ENCODE measurements at places on chromosomes 2 and 18.

GRCh38 chr2:207257251-207258250 lies 91.8 kb upstream of the KLF7 start:
- DNase-seq: peak; percentile 51

DNA sequence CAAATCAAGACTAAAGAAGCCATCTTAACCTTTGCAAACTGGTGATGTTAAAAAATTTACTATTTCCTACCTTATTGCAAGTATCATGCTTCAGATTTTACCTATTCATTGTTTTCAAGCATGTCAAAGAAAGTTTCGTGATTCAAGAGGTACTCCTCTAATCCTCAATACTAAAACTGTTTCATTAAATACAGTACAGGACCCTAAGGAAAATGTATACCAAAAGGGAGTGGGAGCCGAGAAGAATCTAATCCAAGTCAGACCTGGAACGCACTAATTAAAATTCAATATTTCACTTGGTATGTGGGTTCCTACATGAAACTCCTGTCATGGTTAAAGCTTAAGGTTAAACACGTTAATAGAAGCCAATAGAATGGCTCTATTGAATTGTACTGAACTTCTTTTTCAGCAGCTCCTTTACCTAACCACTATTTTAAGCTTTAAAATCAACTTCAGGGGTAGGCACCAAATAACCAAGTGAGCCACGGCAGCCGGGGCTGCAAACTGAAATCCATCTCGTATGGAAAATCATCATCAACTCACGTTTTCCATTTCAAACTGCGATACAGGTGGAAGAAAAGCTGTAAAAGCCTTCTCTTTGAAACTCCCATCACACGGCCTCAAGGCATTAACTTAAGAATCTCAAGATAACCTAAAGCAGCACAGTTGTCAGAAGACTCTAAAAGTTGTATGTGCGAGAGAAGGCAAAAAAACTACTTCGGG lies 188.8 kb downstream of the ZEB2 start:
- DNase-seq: no peak

- DNase-seq: no peak
Observed at GRCh38 chr2:236215196-236215595, 47.0 kb upstream of the GBX2 start.

DNA sequence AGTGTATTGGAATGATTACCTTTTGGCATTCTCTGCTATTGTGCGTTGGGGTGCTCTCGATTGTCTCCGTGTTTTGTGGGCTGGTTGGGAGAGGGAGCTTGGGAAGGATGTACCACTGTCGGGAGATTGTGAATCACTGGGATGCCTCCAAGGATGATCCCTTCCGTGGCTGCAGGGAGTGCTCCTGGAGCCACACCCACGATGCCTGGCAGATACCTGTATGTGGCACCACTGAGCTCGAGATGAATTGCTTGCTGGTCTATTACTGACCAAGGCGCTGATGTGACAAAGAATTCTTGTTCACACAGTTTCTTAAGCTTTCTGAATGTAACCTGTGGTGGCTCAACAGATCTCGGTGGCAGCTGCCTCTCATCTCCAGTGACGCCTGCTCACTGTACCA lies 159.7 kb upstream of the LHCGR start:
- DNase-seq: no peak

- DNase-seq: no peak
Observed at GRCh38 chr2:195619590-195619989, 37.4 kb upstream of the SLC39A10 start.

DNA sequence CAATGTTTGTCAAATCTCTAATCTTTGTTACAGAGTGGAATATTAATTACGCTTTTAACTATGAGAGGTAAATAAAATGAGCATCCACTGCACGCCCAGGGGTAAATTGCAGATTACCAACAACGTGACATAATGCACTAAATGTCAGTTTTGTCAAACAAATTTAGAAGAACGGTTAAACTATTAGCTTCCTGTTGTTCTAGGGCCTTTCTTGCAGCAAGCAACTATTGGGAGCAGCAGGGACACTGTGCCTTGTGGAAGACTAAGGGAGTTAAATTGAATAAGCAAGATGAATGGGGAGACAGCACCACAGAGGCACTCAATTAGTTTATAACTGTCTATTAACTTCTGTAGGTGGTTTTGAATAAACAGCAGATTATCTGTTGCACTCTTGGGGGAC lies 391.0 kb upstream of the RAB12 start:
- no peak for DNase-seq

- peak; percentile 18 for DNase-seq
Observed at GRCh38 chr2:35428548-35428947, 927.0 kb upstream of the CRIM1 start.

- no peak for DNase-seq
Observed at GRCh38 chr2:65434592-65435241, 2.3 kb upstream of the SPRED2 start.

GRCh38 chr2:38033646-38034045 lies 42.3 kb downstream of the CYP1B1 start:
- no peak for DNase-seq

GRCh38 chr2:64313398-64313723 lies 140.6 kb upstream of the LGALSL start:
- DNase-seq: peak; percentile 67

- DNase-seq: no peak
Observed at GRCh38 chr2:199025146-199025545, 432.6 kb downstream of the SATB2 start.

GRCh38 chr2:66240286-66240685 lies 194.6 kb upstream of the MEIS1 start:
- DNase-seq: no peak

- no peak for DNase-seq
Observed at GRCh38 chr18:73007195-73007914, 139.6 kb upstream of the NETO1 start.

- peak; percentile 81 for DNase-seq
Observed at GRCh38 chr2:20365249-20365817, 14.7 kb upstream of the PUM2 start.

DNA sequence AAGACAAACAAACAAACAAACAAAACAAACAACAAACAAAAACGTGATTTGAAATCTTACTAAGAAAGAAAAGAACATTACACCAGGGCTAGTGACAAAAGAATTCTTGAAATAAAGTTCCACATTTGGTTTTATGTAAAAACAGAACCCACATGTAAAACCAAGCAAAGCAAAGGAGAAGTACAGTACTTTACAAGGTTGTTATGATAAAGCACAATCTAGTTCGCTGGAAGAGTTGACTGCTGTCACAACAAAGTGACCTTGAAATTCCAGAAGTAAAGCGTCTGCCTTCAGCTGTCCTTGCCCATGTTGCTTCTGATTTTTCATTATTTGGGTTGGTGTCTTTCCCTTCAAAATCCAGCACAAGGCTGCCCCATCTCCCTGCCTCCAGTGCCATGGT lies 94.8 kb upstream of the CYRIA start:
- DNase-seq: no peak

GRCh38 chr2:221042926-221043325 lies 529.2 kb downstream of the EPHA4 start:
- DNase-seq: no peak

GRCh38 chr2:46811379-46812310 lies 104.0 kb downstream of the MCFD2 start:
- DNase-seq: no peak

DNA sequence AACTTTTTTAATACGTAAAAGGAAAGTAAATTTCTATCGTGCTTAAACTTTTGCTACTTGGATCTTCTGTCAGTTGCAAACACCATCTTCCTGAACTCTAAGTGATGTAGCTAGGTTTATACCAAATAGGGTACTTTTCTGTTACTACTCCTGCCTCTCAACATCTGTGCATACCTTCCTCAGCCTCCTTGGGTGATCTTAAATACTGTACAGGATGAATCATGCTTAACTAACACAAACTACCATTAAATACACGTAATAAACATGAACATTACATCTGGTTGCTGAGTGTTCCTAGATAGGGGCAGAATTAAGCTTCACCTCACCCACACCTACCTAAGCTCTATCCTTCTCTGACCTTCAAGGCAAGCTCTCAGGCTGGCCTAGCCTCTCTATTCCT lies 398.0 kb downstream of the TXNL1 start:
- peak; percentile 37 for DNase-seq

GRCh38 chr2:109187711-109188495 lies 58.9 kb downstream of the SH3RF3 start:
- DNase-seq: no peak

DNA sequence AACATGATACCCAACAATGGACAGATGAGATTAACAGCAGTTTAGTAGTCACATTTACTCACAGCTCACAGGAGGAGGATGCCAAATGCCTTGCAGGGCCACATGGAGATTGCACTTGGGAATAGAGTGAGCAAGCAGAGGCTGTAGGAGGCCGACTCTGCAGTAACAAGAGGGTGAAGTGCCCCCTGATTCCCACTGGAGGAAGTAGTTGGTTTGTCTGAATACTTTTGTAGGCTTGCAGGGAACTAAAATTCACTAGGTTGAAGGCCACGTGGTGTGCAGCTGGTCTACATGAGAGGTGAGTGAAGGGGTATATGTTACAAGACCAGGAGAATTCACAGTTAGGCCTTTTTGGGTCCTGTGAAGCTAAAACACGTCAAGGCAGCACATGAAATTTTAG lies 419.3 kb upstream of the TNP1 start:
- DNase-seq: peak; percentile 67

DNA sequence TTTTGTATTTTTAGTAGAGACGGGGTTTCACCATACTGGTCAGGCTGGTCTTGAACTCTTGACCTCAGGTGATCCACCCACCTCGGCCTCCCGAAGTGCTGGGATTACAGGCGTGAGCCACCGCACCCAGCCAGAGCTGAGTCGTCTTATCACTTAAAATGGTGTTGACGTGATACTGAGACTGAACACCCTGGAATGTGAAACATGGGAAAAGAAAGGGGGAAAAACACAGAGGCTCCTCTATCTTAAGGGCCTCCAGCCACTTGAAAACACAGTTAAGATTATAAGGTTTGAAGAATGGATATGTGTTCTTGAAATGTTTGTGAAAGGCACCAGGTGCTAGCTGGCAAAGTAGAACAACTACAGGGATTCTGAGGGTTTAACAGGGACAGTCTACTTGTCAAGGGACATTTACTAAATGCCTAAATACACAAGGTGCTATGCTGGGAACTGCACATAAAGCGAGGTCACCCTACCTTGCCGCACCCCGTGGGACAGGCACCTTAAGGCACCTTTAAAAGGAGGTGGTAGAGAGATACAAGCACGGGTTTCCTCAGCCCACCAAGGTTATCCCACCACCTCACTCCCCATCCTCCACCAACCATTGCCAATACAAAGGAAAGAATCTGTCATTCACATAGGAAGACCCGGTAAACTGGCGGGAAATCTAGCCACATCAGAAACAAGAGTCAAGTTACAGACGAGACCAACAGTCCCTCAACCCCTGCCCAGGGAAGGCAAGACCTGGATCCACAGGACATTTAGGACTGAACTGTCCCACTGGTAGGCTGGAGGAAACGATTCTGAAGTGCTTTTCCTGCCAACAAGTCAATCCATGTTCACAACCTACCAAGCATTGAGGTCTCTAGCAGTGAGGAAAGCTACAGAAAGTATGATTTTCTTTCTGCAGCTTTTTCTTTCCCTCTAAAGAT lies 43.4 kb downstream of the STK39 start:
- DNase-seq: peak; percentile 43

- DNase-seq: peak; percentile 20
Observed at GRCh38 chr2:122905431-122905830, 1119.7 kb upstream of the CNTNAP5 start.

GRCh38 chr18:9743200-9744016 lies 35.3 kb downstream of the RAB31 start:
- peak; percentile 99 for DNase-seq

GRCh38 chr2:237217995-237218616 lies 132.4 kb downstream of the COPS8 start:
- DNase-seq: no peak

DNA sequence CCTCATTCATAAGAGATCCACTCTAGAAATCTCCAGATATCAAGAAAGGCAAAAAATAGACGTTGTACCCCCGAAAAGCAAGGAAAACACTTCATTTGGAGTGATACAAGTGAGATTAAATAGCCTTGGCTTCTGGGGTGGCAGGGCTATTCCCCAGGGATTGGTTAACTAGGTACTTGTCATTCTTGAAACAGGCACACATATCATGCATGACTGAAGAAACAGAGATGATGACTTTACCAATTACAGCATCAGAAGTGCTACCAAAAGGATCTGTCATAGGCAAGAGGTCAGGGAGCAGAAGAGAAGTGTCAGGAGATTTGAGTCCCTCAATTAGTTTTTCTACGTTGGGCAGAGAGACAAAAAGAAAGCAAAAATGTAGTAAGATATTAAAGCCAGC lies 45.2 kb upstream of the NFU1 start:
- DNase-seq: no peak

- DNase-seq: no peak
Observed at GRCh38 chr2:236639461-236640235, 70.0 kb downstream of the ACKR3 start.

- no peak for DNase-seq
Observed at GRCh38 chr18:4986066-4986465, 211.0 kb downstream of the AKAIN1 start.

GRCh38 chr2:136482966-136483365 lies 282.4 kb upstream of the THSD7B start:
- DNase-seq: no peak

- no peak for DNase-seq
Observed at GRCh38 chr2:149568138-149568537, 19.4 kb downstream of the MMADHC start.

DNA sequence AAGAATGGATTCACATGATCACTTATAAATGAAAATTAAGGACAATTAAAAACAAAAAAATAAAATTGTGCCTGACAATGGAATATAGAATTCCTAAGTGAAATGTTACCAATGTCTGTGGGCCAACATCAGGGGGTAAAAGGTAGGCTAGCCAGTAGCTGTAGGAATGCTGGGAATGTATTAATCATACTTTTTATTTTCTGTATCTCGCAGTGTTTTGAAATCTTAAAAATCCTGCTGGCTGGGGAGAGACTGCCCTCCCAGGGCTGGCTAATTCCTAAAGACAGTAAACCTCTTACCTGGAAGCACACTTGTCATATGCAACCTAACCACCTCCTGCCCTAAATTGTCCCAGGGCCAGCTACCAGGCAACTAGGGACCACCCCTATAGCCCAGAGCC lies 69.8 kb downstream of the REV1 start:
- DNase-seq: peak; percentile 35

DNA sequence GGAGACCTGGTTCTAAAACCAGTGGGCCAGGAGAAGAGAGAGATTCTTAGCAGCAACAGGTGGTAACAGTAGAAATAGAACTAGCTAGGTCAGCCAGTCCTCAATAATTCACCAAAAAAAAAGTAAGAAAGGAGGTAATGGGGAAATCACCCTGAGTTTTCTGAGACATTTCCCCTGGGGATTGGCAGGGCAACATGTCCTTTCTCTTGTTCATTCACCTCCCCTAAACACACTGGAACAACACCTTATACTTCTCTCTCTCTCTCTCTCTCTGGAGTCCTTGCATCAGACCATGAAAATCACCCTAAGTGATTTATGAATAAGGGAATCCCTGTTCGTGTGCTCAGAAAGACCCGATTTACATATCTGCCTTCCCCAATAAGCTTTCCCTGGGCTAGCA lies 64.8 kb downstream of the COX7A2L start:
- DNase-seq: no peak

DNA sequence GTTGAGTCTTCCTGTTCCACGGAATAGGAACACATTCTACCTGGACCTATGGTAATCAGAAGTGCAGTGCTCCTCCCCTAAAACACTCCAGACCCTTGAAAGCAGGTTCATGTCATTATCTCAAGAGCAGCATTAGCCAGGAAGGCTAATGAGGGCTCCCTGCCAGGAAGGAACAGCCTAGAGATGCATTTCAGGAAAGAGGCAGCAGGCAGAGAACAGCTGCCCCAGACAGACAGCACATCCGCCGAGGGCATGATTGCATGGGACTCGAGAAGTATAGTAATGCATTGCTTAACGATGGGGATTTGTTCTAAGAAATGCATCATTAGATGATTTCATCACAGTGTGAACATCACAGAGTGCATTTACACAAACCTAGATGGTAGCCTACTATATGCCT lies 171.5 kb downstream of the ALK start:
- peak; percentile 66 for DNase-seq

All from cardiac fibroblast (primary cell).